ENCODE measurements at places on chromosomes 7 and 10. TPM values are rescaled to one million over a fixed set of nuclear protein-coding genes. Genes with fewer than 3 reads are reported as not detected.

HTR5A gene
- total RNA-seq, result not detected

C10orf143 gene
- 4.3 TPM for total RNA-seq

PPP1R3C gene
- total RNA-seq, result not detected

ITIH5 gene
- not detected for total RNA-seq

VSTM4 gene
- total RNA-seq, result 0.16 TPM

CABCOCO1 gene
- not detected for total RNA-seq

OPALIN gene
- not detected for total RNA-seq

OR9A2 gene
- total RNA-seq, result not detected

EXOSC1 gene
- 56.8 TPM for total RNA-seq

CPVL gene
- 1.8 TPM for total RNA-seq

ZNF248 gene
- total RNA-seq, result 8.7 TPM

SPDYE16 gene
- not detected for total RNA-seq

PPP1R17 gene
- total RNA-seq, result not detected

VWC2 gene
- total RNA-seq, result not detected

PBLD gene
- 1.4 TPM for total RNA-seq

GPR22 gene
- total RNA-seq, result not detected

CLRN3 gene
- total RNA-seq, result not detected

ZNF33B gene
- 16.5 TPM for total RNA-seq

PNLIPRP1 gene
- not detected for total RNA-seq

Measured in activated CD8-positive, alpha-beta memory T cell treated with anti-CD3 and anti-CD28 coated beads, Interleukin-2, amount 10 ng/mL, durations not matched to agents 7 days and 5 days (primary cell).